ENCODE measurements at places on chromosomes 4 and X.

GRCh38 chr4:103002551-103002950 is 17.0 kb downstream of the SLC9B1 start:
- no peak for DNase-seq

DNA sequence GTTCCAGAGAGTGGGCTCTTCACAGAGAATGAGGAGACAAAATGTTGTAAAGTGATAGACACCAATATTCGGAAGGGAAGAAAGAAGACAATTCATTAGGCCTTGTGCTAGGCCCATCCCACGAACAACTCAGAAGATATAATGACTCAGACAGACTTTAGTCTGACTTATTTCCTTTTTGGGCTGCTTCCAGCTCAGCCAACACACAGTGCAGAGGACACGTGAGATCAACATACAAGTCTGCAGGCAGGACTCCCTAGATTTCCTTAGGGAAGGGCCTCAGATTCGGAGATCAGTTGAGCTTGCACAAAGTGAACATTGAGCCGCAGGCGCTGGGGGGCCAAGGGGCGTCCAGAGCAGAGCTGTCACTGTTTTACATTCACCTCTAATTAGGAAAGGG is 290.7 kb upstream of the TENM3 start:
- no peak for DNase-seq

- no peak for DNase-seq
Measured at GRCh38 chrX:124386401-124386800, 40.0 kb downstream of the SH2D1A start.

DNA sequence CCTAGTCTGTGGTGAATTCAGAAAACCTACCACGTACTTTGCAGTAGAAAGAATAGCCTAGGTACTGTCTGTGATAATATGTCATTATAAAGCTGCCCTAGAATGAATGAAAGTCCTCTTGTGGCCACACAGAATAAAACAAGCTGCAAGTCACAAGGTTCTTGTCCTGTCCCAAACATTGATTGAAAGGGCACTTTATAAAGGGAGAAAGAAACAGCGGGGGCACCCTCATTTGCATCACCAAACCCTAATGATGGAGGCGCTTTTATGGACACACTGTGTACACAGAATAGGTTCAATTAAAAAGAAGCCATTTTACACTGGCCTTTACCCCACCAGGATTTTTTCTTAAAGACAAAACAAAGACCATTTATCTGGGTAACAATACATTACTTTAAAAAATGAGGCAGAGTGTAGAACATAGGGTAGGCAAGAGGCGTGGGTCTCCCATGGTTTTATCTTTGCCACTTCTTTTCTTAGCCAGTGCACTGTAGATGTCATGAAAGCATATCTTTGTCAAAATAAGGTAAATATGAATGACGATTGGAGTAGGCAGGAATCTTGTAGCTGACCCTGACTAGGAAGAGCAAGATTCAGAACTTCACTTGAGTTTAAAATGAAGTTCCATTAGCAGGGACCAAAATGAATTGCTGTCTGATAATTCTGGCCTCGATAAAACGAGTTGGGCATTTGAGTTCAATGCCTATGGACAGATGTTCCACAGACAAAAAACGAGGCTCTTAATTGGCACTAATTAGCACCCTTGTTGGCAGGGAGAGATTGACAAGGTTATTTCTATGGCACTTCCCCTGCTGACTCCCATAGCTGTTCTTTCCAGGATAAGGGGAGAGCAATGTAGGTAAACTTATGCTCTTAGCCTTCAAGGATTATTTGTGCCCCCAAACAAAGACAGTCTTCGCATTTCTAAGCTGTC is 365.1 kb downstream of the AFF2 start:
- no peak for DNase-seq

GRCh38 chr4:48470570-48470969 is 12.6 kb upstream of the SLC10A4 start:
- DNase-seq, result no peak

GRCh38 chrX:65601530-65602220 is 65.8 kb upstream of the MSN start:
- no peak for DNase-seq

GRCh38 chr4:8548731-8549351 is 31.4 kb upstream of the GPR78 start:
- no peak for DNase-seq

All from WTC11 (cell line).